ENCODE measurements at places on chromosomes 2 and 18.
A peak's percentile ranks its signal among the peaks of the same experiment; 100 is the strongest.

GRCh38 chr2:106073678-106074406 lies 120.3 kb downstream of the UXS1 start:
- DNase-seq, result no peak

DNA sequence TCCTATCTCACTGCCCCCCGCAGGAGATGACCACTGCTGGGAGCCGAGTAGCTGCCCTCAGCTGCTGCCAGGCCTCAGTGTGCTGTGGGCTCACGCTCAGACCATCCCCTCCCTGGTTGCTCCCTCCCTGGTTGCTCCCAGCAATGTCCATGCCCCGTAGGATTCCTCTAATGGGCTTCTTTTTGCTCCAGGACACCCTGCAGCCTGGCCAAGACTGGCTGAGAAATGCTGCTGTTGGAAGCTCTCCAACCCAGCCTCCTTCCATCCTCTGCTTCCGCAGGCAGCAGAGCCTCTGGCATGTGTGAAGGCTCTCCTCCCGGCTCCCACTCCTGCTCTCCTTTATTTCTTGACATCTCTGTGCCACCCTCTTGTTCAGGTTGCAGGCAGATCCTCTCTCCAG lies 48.6 kb downstream of the SOX11 start:
- no peak for DNase-seq

- DNase-seq, result no peak
Measured at GRCh38 chr2:104862058-104862941, 8.4 kb downstream of the POU3F3 start.

DNA sequence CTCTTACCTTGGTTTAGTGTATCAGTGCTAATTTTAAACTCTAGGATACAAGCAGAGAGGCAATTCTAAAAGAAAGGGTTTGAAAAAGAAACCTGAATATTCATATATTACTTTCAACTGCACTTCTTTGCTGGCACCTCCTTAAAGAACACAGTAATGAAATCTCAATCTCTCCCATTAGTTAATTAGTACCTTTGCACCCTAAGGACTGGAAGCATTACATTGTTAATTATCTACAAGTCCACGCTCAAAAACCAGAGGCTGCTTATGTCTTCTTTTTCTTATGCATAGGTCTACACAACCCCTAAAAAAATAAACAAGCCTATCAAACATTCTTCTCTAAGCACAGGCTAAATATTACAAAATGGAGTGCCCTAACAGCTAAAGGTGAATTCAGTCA lies 20.2 kb downstream of the EPHA4 start:
- no peak for DNase-seq

GRCh38 chr2:187569042-187569441 lies 14.8 kb upstream of the TFPI start:
- no peak for DNase-seq

DNA sequence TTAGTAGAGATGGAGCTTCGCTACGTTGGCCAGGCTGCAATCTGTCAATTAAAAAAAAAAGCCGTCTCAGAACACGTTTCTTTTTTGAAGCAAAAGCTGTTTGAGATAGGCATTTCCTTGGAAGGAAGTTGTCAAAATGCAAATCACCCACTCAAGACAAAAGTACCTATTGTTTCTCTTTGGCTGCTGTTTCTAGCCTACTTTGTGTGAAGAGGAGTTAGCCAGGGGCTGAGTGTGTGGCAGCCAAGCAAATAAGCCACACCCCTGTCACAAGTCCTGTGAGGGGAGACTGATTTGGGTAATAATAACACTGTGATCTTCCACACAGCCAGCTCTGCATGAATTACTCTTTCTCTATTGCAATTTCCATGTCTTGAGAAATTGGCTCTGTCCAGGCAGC lies 47.4 kb upstream of the CDCA7 start:
- peak; percentile 7 for DNase-seq

DNA sequence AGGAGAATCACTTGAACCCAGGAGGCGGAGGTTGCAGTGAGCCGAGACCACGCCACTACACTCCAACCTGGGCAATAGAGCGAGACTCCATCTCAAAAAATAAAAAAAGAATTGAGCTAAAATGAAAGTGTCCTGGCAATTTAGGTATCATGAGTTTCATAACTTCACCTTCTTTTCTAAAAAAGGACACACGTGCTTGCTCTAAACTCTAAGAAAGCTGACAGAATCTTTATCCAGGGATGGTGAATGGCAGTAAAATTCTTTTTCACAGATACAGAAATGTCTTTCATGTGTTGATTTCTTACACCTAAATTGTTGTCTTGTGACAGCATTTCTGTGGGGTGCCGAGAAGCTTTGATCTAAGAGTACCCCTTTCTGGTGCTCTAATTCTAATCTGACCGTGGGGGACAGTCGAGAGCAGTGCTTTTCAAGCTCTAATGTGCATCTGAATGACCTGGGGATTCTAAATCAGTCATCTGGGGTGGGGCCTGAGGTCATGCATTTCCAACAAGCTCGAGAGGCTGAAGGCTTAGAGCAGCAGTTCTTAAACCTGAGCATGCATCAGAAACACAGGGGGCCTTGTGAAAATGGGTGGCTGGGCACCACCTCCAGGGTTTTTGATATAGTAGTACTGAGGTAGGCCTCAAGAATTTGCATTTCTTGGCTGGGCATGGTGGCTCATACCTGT lies 42.1 kb upstream of the REL start:
- DNase-seq, result no peak

DNA sequence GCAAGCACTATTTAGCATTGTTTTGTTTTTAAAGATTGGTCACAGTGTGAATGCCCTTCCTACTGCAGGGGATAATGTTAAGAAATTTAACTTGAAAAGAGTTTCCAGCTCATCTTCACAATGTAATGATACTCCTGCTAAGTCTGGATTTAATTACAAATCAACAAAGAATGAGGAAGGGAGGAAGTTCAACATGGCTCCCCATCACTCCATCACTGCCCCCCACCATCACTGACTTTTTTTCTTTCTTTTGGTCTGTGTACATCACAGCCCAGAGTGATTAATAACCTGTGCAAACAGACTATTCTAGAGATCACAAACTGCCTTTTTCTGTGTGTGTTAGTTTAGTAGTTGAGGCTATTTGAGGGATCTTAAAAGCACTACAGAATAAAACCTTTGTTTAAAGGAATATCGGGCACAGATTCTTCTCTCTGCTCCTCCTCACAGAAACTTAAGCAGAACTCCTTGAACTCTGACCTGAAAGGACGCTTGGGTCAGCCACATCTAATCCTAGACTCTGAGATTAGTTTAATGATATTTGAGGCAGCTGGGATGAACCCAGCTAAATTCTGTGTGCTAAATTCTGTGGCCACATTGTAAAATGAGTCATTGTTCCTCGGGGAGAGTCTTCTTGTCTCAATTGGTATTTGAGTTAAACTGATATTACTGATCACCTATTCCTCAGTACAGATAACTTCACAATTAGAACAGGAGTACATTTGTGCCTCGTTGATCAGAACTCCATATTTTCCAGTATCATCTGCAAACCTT lies 47.8 kb downstream of the SATB2 start:
- peak; percentile 27 for DNase-seq

DNA sequence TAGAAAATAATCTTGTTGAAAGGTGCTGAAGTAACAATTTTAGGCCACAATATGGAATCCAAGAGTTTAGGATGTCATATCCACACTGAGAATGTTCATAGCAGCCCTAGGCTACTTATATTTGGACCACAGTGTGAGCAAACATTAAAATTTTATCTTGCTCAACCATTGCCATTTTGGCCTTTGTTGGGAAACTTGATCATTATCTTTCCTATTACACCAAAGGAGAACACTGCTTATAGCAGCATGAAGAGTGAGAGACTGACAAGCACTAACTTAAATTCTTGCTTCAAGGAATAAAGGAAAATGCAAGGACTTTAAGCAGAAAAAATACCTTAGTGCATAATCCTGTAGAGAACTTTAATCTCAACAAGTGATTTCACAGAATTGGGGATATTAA lies 86.3 kb upstream of the LRRTM4 start:
- DNase-seq, result no peak

DNA sequence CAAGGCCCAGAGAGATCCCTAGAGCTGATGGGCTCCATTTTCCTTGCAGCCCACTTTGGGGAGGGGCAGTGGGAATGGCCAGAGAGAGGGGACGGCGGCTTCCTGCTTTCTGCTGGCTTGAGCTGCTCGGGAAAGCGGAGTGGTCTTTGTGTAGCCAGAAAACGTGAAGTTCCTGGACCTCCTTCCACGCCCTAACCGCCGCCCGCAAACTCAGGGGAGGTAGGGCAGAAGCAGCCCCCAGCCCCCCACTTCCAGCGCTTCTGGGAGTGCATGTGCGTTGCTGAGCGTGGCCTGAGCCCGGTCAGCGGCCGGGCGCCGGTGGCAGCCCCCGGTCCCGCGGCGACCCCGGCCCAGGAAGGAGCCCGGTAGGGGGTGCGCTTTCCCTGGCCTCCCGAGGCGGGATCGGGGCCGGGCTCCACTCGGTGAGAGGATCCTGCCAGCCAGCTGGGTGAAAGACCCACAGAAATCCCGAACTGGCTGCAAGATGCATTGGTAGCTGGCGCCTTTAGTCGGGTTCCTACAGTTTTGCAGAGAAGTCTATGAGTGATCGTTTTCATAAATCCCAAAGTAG lies 25.3 kb upstream of the BOD1L2 start:
- no peak for DNase-seq

- no peak for DNase-seq
Measured at GRCh38 chr2:1747065-1747941, 3.0 kb upstream of the PXDN start.

GRCh38 chr2:112304298-112304941 lies 29.0 kb downstream of the ZC3H6 start:
- no peak for DNase-seq

DNA sequence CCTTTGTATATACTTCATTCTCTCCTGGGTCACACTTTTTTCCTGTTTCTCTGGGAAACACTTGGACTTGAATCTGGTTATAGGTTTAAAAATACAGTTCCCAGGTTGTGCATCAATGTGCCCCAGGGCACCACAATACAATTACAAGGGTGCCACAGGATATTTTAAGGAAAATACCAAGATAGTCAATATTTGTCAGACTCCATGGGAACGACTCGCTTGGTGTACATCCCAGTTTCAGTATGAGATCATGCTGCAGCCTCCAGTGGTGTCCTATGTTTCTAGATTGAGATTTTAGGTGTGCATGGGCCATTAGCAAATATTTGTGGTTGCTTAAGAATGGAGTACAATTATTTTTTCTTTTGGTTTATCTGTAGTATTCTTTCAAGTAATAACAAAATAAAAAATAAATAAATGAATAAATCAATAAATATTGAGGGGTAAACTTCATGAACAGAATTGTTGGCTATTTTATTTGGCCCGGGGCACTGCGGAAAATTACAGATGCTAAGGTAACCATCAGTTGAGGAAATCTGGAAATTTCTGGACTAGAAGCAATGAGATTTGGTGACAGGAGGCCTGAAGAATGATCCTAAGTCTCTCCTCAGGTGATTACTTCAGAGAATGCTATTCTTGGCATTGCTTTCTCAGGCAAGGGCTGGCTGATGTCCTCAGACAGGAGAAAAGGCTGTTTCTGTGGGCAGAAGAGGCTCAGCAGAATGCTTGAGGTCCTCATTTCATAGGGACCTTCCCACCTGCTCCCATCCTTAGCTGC lies 649.3 kb upstream of the SOX11 start:
- peak; percentile 0 for DNase-seq

GRCh38 chr2:72291059-72291458 lies 143.4 kb upstream of the CYP26B1 start:
- no peak for DNase-seq

DNA sequence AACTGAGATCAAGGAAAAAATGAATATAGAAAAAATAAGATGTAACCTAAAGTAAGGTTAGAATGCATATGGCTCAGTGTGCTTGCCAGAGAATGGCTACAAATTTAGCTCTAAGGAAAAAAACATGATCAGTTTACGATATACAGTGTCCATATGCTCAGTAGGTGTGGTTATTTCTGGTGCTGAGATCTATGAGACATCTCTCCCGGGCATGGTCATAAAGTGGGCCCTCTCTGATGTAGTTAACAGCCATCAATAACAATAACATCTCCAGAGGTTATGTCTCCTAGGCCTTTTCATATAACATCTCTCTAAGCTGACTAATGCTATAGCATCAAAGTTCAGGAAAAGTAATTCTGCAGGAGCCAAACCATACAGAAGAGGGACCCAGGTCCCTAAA lies 56.3 kb upstream of the UBE2E3 start:
- no peak for DNase-seq

- no peak for DNase-seq
Measured at GRCh38 chr2:61900281-61900680, 5.2 kb upstream of the COMMD1 start.

DNA sequence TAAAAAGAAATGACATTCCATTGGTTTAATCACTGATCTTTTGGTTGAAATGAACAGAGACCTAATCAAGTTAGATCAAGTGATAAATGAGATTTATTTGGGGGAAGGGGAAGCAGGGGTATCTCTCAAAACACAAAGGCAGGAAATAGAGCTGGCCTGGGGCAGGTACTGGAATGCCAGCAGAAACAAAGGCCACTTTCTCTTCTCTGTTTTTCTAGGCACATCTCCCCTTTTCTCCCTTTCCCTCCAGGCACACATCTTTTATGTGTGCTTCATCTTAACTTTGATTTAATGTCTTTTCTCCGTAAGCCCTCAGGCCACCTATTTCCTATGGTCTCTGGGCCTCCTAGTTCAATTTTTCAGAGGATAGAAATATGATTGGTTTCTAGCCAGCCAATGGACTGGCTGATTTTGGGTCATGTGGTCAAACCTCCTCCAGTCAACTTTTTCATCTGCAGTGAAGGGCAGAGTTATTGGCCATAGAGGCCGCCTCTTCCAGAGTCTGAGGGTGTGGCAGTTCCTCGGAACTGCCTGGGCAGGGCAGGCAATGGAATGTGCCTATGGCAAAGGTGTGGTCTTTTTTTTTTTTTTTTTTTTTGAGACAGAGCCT lies 58.9 kb upstream of the FAM136A start:
- peak; percentile 48 for DNase-seq

- peak; percentile 48 for DNase-seq
Measured at GRCh38 chr2:237092920-237093781, 7.5 kb downstream of the COPS8 start.

GRCh38 chr2:225487878-225488416 lies 88.4 kb downstream of the NYAP2 start:
- no peak for DNase-seq

- no peak for DNase-seq
Measured at GRCh38 chr18:61031626-61032025, 301.6 kb upstream of the CDH20 start.

GRCh38 chr18:64799376-64799775 lies 650.5 kb upstream of the LINC00305 start:
- DNase-seq, result no peak

- DNase-seq, result no peak
Measured at GRCh38 chr18:24613896-24614640, 153.6 kb downstream of the HRH4 start.

DNA sequence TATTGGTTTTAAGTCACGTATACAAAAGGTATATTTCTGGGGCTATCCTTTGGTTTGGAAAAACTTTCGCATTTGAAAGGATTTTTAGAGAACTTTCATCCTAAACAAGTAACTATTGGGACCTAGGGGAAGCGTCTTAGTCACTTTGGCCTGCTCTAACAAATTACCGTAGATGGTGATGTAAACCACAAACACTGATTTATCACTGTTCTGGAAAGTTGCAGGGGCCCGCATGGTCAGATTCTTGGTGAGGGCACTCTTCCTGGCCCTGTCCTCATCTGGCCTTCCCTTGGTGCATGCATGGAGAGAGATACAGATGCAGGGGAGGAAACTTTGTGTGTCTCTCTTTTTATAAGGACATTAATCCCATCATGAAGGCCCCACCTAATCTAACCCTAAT lies 49.1 kb upstream of the ANKRD62 start:
- no peak for DNase-seq

- no peak for DNase-seq
Measured at GRCh38 chr2:100964222-100964621, 37.9 kb upstream of the RPL31 start.

Data from mammary epithelial cell (primary cell).